ENCODE measurements at places on chromosomes 3 and 15.

DNA sequence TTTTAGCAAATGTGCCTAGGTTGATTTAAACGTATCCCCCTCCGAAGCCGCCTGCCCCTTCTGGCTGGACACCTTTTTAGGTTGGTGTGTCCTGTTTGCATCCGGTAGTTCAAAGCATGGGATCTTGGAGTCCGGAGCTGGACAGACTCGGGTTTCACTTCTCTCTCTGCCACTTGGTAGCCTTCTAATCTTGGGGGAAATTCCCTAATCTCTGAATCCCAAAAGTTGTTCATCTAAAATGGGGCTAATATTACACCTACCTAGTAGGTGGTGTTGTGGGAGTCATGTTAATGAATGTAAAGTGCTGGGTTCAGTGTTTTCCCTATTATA is 760 bp downstream of the FANCI start:
- no peak for DNase-seq

DNA sequence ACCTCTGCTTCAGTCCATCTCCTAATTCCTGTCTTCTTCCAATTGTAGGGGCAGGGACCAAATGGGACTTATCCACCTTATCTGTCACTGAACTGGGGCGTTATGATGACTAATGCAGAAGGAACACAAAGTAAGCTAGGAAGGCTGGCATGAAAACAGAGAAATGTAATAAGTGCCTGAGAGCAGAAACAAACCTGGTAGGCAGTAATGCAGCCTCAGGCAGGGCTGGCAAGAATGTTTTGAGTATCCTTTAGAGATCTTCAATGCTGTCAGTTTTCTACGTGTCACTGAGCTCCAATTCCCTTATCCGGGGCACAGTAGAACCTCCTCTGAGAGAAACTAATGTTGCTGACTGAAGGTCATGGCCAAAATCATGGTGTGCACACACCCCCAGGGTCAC is 246.2 kb upstream of the TBL1XR1 start:
- no peak for DNase-seq

DNA sequence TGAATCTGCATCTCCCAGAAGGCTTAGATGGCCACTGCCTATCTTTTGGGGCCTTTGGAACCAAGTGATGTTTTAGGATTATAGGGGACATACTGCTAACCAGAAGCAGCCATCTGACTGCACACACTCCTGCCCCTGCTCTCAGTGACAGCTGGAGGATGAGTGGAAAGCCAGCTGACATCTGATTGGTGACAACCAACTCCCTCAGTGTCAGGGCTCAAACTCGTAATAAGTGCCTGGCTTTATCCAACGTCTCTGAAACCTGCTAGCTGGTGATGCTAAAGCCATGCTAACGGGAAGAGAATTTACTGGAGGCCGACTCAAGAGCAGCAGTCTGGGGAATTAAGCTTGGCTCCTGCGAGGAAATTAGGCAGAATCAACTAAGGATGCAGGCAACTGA is 35.1 kb downstream of the KY start:
- no peak for DNase-seq

DNA sequence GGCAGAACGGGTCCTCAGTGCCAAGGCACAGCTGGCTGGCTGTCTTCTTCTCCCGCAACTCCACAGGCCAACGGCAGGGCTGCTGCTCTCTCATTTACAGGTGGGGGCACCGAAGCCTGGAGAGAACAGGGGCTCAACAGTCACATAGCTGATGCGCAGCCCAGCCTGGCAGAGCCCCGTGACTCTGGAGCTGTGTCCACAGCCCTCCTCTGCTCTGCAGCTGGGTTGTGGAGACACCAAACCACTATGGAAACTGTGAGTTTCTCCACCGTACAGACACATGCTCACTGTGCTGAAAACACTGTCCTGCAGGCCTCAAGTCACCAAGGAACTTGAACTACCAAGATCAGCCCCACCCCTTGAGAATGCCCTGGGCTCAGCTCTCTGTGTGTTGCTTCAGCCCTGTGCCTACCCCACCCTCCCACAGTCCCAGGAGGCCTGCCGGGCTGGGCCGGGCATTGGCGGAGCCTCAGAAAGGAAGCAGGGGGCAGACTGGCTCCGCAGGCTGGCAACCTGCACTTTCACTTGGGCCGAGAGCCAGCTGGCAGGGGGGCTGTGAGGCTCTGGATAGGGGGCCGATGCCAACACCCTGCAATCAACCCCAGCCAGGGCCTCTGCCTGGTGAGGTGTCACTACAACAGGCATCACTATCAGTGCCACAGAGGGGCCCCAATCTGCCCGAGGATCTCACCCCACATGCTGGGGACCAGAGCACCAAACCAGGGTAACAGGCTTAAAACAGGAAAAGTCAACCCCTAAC is 113.7 kb upstream of the RPL32 start:
- DNase-seq = peak; percentile 66

- DNase-seq = peak; percentile 43
Measured at GRCh38 chr15:99729920-99730319, 3.3 kb downstream of the LYSMD4 start.

GRCh38 chr15:51732646-51733045 is 4.8 kb downstream of the LYSMD2 start:
- DNase-seq = no peak

GRCh38 chr15:78082106-78082742 is 4.7 kb upstream of the TBC1D2B start:
- DNase-seq = no peak

DNA sequence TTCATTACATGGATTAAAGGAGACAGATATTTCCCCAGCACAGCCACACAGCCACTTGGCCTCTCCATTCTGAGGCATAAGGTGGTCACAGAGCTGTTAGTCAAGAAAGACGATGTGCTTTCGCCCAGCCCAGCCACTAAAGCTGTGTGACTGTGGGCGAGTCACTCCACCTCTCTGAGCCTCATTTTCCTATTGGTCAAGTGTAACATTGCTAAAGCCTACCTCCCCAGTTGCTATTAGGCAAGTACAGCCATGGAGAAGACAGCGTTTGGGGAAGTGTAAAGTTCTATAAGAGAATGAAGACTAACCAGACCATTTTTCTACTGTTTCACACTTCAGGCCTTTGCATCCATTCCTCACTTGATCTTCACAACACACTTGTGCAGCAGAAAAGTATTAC is 24.1 kb downstream of the TMEM40 start:
- no peak for DNase-seq

DNA sequence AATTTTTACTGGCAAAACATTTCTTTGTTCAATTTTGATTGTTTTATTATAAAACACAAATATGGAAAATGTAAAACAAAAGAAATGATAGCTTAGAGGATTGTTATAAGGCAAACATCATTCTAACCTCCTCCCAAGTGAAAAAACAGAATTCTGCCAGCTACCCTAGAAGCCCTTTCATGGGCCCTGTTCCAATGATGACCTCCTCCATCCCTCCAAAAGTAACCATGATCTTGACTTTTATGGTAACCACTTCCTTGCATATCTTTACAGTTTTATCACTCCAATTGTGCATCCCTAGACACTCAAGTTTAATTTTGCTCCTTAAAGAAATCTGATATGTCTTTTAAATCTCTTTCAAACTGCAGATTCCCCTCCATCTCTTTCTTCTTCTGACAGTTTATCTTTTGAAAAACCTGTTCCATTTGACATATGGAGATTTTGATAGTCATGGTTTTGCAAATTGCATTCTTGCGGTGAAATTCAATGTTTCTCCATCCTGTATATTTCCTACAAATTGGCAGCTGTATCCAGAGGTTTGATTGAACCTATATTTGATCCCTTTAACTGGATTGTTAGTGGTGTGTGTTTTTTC is 27.0 kb upstream of the TNFAIP8L3 start:
- no peak for DNase-seq

GRCh38 chr3:170465955-170466354 is 47.3 kb downstream of the CLDN11 start:
- DNase-seq = no peak

DNA sequence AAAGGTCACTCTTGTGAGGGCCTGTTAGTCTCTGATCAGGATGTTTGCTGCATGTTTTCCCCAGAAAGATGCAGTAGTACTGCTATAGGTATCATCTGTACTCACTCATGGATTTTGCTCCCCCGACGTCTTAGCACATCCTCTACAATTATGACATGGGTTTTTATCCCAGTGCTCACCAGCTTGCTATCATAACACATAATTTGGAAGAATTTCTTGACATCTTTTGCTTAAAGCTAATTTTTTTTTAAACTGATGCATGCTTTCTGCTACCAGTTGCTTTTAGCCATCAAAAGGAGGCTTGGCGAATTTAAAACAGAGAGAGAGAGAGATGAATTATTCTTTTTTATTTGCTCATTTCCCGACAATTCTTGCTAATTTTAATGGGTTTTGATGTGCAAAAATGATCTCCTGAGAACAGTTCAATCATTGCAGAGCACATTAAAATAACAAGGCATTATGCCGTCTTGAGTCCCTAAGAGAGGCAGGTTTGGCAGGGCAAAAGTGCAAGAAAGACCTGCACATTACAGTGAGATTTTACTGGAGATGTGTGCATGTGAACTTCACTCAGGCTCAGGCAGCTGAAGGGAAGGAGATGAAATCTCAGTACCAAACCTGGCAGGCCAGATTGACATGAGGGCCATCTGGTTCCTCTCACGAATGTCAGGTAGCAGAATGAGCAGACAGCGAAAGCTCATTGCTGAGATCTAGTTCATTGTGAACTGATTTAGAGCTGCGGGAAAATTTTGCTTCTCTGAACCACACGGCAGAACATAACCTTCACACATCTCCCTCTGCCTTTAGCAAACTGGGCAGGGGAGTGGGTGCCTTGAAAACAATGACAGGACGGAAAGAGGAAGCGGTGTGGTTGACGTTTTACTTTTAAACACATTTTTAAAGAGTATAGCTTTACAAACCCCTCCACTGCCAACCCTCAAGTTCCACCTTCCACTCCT is 25.9 kb upstream of the GOLGA8B start:
- no peak for DNase-seq

- DNase-seq = no peak
Measured at GRCh38 chr15:91263632-91264531, 163.8 kb downstream of the SV2B start.

DNA sequence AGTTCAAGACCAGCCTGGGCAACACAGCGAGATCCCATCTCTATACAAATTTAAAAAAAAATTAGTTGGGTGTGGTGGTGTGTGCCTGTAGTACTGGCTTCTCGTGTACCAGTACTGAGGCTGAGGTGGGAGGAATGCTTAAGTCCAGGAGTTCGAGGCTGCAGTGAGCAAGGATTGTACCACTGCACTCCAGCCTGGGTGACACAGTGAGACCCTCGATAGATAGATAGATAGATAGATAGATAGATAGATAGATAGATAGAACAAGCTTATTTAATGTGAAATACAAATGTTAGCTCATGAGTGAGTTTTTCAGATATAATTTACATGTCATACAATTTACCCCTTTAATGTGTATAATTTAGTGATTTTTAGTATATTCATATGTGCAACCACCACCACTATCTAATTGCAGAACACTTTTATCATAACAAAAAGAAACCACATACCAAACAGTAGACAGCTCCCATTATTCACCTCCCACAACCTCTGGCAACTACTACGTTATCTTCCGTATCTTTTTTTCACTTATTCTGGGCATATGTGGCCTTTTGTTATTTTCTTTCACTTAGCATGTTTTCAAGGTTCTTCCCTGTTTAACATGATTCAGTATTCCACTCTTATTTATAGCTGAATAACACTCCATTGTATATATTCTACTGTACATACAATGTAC is 13.1 kb upstream of the PRRT3 start:
- DNase-seq = no peak

DNA sequence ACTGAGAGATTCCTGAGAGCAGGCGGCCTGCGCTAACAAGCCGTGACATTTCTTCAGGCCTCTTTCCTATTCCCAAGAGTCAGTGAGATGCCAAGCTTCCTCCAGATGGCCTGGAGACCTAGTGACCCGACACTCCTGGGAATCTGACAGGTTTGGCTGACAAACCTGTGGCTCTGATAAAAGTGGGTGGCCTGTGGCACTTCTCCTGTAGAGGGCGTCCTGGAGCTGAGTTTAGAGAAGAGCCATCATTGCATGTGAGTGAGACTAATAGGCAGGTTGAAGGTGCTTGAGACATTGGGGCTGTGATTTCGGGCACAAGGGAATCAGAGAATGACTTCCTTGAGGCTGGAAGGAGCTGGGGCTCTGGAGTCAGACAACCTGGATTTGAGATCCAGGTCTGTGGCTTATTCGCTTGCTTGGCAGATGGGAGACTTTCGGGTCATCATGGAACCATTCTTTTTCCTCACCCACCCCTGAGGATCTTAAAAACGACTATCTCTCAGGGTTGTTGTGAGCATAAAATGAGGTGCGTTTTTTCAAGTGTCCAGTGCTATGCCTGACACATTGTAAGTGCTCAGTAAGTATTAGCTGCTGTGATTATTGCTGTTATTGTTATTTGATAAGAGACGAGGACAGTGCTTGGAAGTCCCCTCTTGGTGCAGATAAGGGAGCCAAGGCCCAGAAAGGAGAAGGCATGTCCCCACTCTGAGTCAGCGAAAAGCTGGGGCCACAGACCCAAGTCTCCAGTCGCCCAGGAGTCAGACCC is 77.2 kb downstream of the SCN10A start:
- DNase-seq = no peak

DNA sequence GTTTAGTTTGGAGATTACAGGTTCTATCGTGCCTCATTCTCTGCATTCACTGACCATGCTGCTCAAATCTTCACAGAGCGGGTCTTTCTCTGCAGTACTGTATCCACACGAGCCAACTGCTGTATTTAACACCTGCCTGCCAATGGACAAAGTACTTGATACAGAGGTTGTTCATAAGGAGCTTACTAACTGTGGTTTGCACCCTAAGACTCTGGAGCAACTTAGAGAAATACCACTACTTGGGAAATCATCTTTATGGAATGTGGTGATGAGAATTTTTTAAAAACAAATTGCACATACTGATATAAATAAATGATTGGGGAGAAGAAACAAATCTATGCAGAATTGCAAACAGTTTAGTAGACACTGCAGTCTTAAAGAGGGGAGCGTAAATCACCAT is 90.0 kb downstream of the PPP2R3A start:
- DNase-seq = no peak

GRCh38 chr15:91872356-91873137 is 19.0 kb downstream of the SLCO3A1 start:
- DNase-seq = no peak

GRCh38 chr3:53384465-53385423 is 37.4 kb upstream of the DCP1A start:
- DNase-seq = no peak

GRCh38 chr3:15491143-15491542 is 30.4 kb downstream of the COLQ start:
- DNase-seq = no peak

GRCh38 chr15:40272485-40273056 is 10.3 kb downstream of the ANKRD63 start:
- no peak for DNase-seq

GRCh38 chr15:98751767-98752166 is 103.4 kb downstream of the IGF1R start:
- DNase-seq = no peak

DNA sequence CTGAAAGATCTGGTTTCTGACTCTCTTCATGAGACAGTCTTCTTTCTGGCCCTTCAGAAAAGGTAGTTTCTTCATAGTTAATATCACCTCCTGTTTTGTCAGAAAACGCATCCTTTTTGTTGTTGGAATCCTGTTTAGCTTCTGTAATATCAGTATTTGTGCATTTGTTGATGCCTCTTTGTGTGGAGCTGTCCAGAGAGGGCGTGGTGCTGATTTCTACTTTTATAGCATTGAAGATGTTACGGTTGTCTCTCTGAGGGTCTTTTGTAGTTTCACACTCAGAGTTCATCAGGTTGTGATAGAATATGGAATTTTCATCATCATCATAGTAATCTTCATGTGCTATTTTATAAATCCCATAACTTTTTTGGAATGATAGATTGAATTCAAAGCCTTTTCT is 8.9 kb downstream of the GPR149 start:
- no peak for DNase-seq

GRCh38 chr15:55186331-55186730 is 10.4 kb downstream of the RSL24D1 start:
- no peak for DNase-seq

GRCh38 chr3:72890166-72890925 is 2.5 kb downstream of the GXYLT2 start:
- no peak for DNase-seq
